ENCODE measurements at places on chromosomes 1 and 21.

DNA sequence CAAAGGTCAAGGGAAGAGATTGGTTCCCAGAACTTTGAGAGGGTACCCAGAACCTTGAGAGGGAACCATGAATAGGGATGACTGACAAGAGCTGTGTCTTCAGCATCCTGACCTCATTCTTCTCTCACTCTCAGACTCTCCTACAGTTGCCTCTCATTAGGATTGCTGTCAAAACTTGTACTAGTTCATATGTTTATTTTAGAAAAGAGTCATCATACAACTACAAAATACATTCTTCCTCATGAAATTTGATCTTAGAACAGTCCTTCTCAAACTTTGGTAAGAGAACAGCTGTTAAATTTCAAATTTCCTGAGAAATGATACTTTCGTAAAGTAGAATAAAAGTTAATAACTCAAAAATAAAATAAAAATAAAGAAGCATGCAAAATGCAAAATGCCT is 161.4 kb upstream of the ZRANB2 start:
- DNase-seq, result no peak

GRCh38 chr1:8259498-8260290 is 58.2 kb upstream of the SLC45A1 start:
- DNase-seq, result no peak

- DNase-seq, result no peak
Measured at GRCh38 chr1:154223621-154224020, 2.9 kb downstream of the UBAP2L start.

DNA sequence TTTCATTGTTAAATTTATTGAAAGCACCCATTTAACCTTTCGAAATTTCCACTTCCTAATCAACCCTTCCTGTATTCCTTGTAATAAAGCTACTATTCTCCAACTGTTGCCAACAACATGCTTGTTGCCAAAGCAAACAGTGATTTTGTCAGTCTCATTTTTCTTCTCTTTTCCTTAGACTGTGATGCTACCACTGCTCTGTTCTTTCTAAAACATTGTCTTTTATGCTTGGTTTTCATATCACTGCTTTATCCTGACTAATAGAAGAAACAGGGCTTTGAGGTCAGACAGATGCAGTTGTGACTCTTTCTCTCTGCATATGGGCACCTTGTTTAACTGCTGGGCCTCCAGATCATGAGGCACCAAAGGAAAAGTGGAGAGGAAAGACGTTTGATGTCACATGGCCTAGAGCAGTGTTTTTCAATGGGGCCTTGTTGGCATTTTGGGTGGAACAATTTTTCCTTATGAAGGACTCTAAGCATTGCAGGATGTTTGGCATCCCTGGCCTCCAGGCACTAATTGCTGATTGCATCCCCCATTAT is 56.1 kb downstream of the HMCN1 start:
- no peak for DNase-seq

- no peak for DNase-seq
Measured at GRCh38 chr1:34403156-34403555, 226.4 kb downstream of the C1orf94 start.

DNA sequence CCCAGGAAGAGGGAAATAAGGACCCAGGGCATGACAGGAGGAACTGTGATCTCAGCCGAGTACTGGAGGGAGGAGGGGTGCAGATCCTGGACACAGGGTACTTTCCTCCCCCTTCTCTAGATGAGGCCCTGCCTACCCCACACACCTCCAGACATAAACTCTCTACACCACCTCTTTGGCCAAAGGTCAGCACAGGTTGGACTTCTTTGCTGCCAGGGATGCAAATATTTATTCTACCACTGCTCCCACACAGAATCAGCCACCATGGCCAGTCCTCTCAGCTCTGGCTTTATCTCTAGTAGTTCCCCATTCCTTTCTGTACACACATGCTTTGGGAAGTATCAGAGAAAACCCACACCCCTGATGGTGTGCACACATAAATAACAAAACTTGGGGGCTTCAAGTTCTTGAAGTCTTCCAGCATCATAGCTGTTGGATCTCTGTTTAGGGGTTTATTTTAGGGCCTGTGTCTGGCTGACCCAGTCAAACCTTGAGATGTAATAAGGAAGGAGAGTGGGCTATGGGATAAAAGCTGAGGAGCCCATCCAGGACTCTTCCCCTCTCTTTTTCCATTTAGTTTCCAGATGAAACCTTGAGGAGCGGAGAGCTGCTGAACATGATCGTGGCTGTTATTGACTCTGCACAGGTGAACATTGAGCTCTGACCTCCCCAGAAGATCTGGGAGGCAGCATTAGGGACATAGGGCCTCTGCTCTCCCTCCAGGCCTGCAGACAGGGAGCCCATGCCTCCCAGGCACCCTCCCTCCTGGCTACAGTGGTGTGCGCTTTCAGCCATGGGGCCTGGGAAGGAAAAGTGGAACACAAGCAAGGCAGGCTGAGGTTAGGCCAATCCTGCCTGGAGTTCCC is 6.7 kb upstream of the SLC27A3 start:
- no peak for DNase-seq

GRCh38 chr1:237998581-237998980 is 107.9 kb upstream of the ZP4 start:
- DNase-seq, result no peak

DNA sequence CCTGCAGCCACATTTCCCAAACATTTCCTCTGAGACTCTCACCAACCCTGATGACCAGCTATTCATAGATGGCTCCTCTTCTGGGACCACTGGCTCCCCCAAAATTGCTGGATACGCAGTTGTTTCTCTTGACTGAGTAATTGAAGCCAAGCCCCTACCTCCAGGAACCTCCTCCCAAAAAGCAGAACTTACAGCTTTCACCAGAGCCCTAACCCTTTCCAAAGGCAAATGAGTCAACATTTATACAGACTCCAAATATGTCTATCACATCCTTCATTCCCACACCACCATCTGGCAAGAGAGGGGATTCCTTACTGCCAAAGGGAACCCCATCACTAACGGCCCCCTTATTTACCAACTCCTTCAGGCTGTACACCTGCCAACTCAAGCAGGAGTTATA is 20.3 kb upstream of the CA6 start:
- no peak for DNase-seq

DNA sequence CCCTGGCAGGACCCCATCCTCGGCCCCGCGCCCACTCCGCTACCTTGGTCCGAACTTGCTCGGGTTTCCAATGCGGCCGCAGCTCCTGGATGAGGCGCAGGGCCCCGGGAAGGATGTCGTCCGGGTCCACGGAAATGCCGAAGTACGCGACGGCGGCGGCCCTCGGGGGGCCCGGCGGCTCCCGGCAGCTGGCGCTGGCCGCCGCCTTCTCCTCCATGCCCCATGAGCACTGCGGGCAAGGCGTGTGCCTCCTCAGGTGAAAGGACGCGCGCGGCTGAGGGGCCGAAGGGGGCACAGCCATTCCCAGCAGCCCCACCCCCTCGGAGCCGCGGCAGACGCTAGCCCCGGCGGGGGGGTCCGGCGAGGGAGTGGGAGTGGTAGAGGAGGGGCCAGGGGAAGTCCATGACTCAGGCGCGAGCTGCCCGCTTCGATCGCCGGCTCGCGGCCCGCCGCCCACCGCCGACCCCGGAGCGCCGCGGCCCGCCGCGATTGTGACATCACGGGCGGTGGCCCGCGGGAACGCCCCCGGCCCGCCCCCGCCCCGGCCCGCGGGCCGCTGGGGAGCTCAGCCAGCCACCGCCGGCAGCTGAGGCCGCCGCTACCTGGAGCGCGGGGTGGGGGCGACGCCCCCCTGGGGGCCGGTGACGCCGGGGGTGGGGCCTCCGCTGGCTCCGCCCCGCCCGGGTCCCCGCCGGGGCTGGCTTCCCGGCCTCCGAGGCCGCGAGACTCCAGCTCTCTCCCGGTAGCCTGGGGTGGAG is at the start of gene ETNK2:
Gene ETNK2 (minus strand): TSS at position 493 of the 758 bp plus-strand sequence. CDS start 192 bp downstream, at position 301.
- peak; percentile 55 for DNase-seq

DNA sequence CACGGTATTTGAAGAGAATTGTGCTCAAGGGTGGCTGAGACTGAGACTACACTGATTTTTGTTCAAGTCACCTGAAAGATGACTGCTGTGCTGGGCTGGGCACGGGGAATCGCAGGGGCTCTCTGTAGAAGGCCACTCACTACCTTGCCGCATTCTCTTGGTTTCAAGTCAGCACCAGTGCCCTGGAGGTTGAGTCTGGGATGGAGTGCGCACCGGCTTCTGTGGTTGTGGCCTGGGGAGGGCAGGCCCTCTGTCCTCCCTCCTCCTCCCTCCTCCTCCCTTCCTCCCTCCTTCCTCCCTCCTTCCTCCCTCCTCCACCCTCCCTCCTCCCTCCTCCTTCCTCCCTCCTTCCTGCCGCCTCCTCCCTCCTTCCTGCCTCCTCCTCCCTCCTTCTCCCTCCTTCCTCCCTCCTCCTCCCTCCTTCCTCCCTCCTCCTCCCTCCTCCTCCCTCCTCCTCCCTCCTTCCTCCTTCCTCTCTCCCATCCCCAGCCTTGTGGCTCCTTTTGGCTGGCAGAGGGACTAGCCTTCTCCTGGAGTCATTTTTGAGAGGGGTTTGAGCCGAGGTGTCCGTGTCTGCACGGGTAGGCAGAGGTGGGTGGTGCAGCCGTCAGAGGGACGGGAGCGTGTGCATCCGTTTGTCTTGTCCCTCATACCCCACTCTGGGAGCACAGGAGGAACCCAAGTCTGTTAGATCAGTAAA is 9.5 kb downstream of the RER1 start:
- no peak for DNase-seq

DNA sequence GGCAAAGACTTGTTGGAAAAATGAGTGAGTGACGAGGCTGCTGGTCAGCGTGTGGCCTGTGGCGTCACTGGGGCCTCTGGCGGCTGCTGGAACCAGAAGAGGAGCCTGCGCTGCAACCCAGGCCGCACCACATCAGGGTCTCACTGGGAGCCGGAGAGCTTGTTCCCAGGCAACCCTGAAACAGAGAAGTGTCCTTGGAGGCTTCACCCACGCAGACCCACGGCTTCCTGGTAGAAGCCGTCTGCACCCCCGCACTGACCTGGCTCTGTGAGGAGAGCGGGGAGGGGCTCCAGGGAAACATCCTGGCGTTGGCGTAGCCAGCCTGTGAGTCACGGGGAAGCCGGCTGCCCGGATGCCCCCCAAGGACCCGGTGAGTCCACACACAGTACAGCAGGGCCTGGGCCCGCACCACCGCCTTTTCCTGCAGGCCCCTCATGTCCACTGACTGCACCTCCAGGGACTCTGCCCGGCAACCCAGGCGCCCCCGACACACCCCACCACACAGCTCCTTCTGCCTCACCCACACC is 57.4 kb downstream of the COL6A1 start:
- no peak for DNase-seq

- no peak for DNase-seq
Measured at GRCh38 chr1:33388805-33389771, 41.8 kb downstream of the PHC2 start.

DNA sequence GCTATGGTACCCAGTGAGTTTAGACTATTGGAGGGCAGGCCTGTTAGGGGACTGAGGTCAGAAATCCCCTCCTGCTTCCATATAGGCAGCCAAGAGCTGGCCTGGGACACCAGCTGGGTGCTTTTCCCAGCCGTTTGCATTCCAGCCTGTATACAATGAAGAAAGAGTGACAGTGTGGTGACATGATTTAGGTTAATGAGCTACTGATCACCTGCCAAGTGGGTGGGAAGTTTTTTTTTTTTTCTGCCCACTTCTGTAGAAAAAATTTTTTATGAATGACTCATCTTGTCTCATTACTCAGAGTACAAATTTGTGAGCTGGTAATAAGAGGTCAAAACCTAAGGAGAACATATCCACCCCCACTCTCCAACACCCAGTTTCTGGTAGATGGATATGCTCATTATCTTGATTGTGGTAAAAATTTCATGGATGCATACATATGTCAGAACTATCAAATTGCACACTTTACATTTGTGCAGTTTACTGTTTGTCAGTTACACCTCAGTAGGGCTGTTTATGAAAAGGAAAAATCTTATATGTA is 16.4 kb upstream of the CGN start:
- no peak for DNase-seq

- no peak for DNase-seq
Measured at GRCh38 chr1:152972196-152972886, 1.9 kb downstream of the SPRR4 start.

- DNase-seq, result no peak
Measured at GRCh38 chr1:38009088-38009840, 3.3 kb upstream of the UTP11 start.

GRCh38 chr1:245715970-245716369 is 561.2 kb downstream of the KIF26B start:
- no peak for DNase-seq

- no peak for DNase-seq
Measured at GRCh38 chr1:2203671-2204414, 9.3 kb upstream of the FAAP20 start.

DNA sequence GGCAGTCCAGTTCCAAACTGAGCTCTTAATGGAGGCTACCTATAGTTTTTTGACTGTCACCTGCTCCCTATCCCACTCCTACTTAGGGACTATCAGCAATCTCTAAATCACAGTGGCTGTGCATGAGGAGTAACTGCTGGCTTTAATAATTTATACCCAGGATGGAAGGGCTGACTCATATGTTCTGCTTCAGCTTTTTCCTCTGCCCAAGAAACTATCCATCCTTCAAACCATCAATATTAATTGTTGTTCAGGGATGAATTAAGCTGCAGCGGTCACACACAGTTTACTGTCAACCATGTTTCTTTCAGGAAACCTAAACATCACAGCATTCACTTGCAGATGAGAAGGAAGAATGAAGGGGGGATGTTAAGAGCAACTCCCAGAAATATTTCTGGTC is 9.0 kb upstream of the PGBD5 start:
- no peak for DNase-seq

DNA sequence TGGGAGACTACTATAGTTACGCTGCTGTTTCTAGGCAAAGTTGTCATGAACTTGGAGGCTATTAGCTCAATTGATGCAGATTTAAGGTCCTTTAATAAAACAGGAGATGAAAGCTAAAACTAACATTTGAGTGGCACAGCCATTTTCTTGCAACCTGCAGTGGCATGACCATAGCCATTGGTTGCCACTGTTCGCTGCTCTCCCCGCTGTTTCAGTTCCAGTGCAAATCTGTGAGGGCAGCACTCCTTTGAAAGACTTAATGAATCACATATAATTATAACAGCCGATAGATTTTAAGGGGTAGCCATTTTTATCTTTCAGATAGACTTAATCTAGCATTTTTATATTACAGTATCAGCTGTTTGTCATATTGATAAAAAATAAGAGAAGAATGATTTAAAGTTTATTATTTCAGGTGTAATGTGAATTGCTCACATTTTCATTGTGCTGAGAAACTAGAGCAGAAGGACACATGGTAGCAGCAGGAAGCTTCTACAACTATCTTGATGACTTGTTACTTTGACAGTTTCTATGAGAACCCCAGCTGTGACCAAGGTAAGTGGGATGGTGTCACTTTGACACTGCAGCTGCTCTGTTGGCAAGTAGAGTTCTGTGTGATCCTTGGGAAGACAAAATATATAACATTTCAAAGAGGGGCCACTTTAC is 203.7 kb downstream of the PLA2G4A start:
- no peak for DNase-seq

- DNase-seq, result no peak
Measured at GRCh38 chr1:162003061-162003829, 20.4 kb downstream of the OLFML2B start.

DNA sequence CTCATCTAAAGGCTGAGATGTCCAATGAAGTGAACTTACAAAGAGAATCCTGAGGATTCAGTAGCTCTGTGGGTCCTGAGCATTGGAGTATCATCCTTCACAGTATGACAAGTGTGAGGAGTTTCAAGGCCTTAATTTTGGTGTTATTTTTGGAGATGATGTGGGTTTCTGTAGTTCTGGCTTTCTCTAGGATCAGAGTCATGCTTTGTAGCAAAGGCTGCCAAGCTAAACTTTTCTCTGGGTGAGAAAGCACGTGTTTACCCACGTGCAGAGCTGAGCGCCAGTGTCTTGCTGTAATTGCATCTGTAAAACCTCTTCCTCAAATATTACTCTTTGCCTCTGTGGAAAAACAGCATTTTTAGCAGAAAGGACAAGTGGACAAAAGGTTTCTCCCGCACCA is 387.8 kb upstream of the LYPLAL1 start:
- no peak for DNase-seq

Data from T-helper 17 cell (primary cell).